ENCODE measurements at places on chromosomes 5 and 9.

GRCh38 chr9:83327750-83328622 lies 210.2 kb downstream of the FRMD3 start:
- no peak for ATAC-seq

DNA sequence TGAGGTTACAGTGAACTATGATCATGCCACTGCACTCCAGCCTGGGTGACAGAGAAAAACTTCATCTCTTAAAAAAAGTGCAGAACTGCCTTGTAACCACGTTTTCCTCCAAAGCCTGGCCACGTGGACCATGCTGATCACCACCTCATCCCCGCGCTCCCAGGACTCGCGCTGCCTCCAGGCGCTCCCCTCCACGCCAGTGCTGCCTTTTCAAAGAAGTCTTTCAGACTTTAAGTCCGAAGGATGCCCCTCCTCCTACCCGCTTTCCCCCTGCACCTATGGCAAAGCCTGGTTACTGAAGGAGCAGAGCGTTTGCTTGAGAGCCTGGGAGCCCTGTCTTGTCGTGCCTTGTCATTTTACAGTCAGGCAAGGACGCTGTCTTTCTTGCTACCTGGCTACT lies 43.8 kb downstream of the HABP4 start:
- no peak for ATAC-seq

GRCh38 chr5:30890377-30890776 lies 303.1 kb upstream of the CDH6 start:
- no peak for ATAC-seq

- no peak for ATAC-seq
These were observed 13.5 kb downstream of the CTNND2 start for GRCh38 chr5:11890777-11891176.

GRCh38 chr9:13915591-13916301 lies 398.2 kb downstream of the NFIB start:
- ATAC-seq: no peak

- no peak for ATAC-seq
These were observed 208.4 kb upstream of the TBCA start for GRCh38 chr5:77984587-77984986.

DNA sequence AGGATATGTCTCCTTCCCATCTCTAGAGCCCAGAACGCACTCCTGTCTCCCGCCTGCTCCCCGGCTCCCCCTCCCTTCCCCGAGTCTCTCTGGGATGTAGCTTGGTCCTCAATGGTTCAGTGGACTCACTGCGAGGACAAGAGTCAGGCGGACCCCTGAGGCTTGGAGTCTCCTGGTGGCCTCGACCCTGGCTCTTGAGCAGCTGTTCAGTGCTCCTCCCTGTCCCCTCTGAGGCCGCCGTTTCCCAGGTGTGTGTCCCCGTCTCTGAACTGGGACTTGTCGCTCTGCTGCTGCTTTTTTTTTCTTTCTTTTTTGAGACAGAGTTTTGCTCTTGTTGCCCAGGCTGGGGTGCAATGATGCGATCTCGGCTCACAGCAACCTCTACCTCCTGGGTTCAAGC lies 44.8 kb upstream of the IER5L start:
- ATAC-seq: no peak

DNA sequence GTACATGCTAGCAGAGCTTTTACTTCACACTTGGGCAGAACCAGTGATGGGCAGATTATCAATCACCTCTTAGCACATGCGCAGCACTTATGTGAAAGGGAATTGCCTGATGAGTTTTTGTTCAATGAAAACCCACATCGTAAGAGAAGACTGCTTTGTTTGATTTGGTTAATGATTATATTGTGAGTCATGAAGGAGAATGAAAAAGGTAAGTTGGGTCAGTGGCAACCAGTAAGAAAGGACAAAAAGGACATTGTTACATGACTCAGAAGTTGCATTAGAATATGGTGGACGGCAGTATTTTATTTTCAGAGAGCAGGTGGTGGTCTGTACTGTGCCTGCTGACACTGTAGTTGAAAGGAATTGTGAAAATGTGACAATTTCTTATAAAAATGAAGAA lies 127.4 kb downstream of the AOPEP start:
- no peak for ATAC-seq

GRCh38 chr5:75716715-75717081 lies 539 bp downstream of the POC5 start:
- ATAC-seq: no peak

- no peak for ATAC-seq
These were observed 3.9 kb upstream of the EFNA5 start for GRCh38 chr5:107674655-107675054.

DNA sequence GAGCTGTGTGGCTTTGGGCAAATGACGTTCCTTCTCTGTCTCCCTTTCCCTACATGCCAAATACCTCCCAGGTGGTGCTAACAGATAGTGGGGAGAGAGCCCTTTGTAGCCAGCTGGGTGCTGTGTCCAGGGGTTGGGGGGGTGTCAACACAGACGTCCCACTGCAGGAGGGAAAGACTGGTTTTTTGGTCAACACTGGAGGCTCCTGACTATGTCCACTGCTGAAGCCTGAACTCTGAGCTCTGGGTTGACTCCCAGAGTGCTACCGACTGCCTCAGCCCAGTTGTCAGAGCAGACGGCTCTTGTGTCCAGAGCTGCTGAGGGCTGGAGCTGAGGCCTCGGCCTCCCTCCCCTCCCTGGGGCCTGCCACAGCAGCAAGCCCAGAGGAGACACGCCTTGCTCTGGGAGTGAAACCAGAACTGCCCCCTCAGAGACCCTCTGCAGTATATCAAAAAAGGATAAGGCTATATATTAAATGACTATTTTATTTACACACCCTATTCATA lies 14.8 kb upstream of the SLC25A51 start:
- ATAC-seq: no peak

DNA sequence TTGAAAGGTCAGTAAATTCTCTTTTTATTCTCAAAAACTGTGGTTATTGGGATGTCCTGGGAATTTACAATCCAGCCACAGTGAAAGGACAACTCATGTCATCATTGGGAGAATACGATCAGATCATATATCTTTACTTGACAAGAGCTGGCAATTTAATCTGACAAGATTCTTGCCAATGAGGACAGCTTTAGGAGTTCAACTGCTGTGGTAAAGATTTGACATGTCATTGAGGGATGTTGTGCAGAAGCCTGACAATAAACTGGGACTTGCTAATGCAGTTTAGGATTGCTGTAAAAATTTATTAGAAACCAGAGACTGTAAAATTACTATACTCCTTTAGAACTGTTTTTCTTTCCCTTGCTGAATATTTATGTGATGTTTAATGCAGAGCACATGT lies 1131.0 kb downstream of the MAT2B start:
- ATAC-seq: no peak
